NCI-H2171 (cell line): ENCODE measurements at places on chromosomes 11 and 22.

DNA sequence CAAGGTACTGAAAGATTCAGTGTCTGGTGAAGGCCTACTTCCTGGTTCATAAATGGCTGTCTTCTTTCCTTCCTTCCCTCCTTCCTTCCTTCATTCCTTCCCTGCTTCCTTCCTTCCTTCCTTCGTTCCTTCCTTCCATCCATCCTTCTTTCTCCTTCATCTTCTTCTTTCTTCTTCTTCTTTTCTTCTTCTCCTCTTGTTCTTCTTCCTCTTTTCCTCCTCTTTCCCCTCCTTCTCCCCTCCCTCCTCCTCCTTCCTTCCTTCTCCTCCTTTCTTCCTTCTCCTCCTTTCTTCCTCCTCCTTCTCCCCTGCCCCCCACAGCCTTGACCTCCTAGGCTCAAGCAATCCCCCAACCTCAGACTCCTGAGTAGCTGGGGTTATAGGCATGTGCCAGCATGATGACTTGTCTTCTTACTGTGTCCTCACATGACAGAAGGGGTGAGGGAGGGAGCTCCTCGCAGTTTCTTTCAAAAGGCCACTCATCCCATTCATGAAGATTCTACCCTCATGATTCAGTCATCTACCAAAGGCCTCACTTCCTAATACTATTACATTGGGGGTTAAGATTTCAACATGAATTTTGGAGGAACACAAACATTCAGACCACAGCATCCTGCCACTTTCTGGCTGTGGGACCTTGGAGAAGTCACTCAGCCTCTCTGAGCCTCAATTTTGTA lies 22.6 kb upstream of the CCDC134 start:
- no peak for DNase-seq

GRCh38 chr11:71103266-71103665 lies 149.1 kb downstream of the SHANK2 start:
- DNase-seq: no peak

- no peak for DNase-seq
Observed at GRCh38 chr11:9756461-9756860, 92.6 kb downstream of the SWAP70 start.

GRCh38 chr11:100889758-100890157 lies 202.7 kb downstream of the ARHGAP42 start:
- DNase-seq: no peak

DNA sequence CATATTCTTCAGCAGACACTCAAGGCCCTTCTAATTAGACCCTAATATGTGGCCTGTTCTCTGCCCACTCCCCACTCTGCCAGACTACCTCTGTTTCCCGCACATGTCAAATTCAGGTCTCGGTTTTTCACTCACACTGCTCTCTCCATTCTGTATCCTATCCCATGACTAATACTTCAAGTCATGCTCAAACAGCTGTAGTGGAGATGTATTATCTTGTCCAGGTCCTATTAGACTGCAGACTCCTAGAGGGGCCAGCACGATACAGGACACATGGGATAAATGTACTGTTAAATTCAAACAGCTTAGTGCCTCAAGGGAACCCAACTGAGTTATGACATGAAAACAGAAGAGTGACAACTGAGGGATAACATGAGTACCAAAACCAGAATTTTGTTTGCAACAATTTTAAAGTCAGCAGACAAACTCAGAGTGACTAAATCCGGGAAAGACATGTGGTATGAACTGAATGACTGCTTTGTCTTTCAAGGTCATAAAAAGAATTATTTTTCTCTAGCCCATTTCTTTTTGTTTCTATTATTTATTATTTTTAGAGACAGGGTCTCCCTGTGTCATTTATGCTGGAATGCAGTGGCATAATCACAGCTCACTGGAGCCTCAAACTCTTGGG lies 20.5 kb downstream of the ATP6V1E1 start:
- no peak for DNase-seq

- DNase-seq: no peak
Observed at GRCh38 chr11:34169686-34170085, 64.3 kb downstream of the NAT10 start.

- no peak for DNase-seq
Observed at GRCh38 chr22:37427711-37428635, 694 bp upstream of the ELFN2 start.

- no peak for DNase-seq
Observed at GRCh38 chr11:82858133-82858532, 42.1 kb downstream of the PRCP start.

GRCh38 chr22:23237841-23238240 lies 57.5 kb downstream of the BCR start:
- no peak for DNase-seq

DNA sequence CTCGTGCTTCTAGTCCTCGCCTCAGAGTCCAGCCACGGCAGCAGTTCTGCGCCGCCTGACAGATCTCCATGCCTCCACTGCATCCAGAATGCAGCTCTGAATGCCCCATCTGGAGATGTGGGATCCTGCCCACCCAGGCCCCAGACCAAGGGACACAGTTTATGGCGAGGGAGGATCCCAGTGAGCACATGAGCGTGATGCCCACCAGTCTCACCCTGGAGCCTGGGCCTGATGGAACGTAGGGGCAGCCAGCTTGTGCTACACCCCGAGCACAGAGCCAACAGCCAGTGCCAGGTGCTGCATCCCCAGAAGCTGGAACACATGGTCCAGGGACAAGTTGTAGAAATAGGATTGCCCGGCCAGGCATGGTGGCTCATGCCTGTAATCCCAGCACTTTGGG lies 10.4 kb downstream of the IGLL1 start:
- no peak for DNase-seq

DNA sequence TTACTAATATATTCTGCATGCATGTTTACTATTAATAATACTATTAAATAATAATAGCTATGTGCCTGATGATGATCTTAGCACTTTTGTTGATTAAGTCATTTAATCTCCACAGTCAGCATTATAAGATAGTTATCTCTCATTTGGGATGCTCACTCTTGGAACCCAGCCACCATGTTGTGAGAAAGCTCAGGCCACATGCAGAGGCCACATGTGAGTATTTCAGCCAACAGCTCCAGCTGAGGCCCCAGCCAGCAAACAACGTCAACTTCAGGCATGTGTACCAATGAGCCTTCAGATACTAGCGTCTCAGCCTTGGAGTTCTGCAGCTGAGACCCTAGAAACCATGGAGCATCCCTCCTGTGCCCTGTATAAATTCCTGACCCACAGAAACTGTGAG lies 798.1 kb upstream of the LRRC4C start:
- DNase-seq: no peak

DNA sequence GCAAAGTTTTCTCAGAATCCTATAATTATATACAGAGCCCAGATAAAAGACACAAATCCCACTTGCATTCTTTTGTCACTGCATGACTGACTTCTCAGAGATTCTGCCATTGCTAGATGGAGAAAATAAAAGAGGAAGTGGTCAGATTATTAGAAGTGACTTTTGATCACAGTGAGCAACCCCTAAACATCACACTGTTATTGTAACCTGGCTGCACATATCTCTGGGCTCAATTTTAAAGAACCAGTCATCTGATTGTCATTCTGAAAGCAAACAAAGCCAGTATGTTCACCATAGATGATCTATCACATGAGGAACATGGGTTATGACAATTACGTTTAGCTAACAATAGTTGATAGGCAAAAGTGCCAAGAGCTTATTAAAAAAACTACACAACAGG lies 47.8 kb downstream of the COPB1 start:
- no peak for DNase-seq

GRCh38 chr11:12539572-12539971 lies 134.6 kb upstream of the TEAD1 start:
- no peak for DNase-seq

- DNase-seq: no peak
Observed at GRCh38 chr11:20762980-20763379, 93.6 kb downstream of the NELL1 start.

DNA sequence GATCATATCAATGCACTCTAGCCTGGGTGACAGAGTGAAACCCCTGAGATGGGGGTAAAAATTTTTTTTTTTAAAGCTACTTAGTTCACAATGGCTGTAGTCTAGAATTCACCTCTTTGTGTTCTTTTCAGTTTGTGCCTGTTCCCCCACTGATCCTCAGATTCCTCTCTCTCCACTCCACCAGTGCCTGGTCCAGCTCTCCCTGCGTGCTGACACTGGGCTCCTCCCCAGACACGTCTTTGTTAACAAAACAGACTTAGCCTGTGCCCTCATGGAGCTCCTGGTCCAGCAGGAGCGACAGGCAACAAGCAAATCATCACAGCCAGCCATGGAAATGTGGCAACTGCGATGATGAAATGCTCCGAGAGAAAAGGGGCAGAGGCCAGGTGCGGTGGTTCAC lies 34.0 kb downstream of the IFT27 start:
- no peak for DNase-seq

DNA sequence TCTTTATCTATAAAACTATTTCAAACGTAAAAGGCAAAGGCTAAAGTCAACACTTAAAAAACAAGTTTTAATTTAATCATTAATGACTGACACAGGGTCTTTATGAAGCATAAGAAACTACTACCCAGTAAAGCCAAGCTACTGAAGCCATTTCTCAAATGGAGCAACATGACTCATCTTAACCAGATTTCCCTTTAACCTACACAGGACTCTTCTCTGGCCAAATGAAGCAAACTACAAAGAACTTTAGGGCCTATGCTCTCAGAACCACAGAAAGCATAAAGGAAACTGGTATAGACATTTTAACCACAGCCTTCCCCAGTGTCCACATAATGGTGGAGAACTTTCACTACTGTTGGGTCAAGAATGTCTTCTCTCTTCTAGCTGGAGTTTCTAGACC lies 34.7 kb downstream of the ALG9 start:
- DNase-seq: no peak

DNA sequence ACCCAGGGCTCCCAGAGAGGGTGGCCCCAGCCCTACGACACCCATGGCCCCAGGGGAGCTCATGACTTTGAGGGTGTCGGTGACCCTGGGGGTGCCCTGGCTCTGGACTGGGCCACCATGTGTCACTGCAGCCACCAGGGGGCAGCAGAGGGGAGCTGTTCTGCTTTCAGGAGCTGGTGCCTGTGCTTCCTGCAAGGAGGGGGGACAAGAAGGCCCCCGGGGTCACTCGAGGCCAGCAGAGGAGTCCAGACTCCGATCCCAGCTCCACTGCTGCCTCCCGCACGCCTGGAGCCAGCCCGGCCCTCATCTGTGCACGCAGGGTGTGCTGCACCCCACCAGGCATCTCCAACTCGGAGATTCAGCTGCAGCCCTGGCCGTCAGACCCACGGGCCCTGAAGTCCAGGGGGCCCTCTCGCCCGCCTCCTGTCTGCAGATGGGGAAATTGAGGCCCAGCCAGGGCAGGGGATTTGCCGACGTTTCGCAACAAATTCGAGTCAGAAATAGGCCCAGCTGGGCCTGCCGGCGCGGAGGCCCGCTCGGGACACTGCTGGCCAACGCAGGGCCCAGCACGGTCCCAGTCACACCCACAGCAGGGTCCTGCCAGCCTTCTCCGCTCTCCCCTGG lies 29.5 kb upstream of the WNT7B start:
- DNase-seq: peak; percentile 69

DNA sequence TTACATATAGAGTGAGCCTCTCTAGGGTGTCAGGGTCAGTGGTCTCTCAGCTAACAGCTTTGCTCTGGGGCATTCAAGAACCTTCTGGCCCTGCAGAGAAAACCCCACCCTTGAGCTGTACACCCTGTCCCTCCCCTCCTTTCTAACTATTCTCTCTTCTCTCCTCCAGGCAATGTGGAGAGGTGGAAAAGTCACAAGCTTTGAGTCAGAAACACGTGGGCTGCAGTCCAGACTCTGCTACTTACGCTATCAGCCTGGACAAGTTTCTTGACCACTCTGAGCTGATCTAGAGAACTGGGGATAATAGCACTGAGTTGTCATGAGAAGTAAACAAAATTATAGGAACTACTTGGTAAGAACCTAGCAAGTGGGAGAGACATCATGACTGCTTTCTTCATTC lies 10.7 kb upstream of the FAM83F start:
- no peak for DNase-seq

GRCh38 chr22:18085188-18085587 lies 7.4 kb downstream of the PEX26 start:
- no peak for DNase-seq

- DNase-seq: no peak
Observed at GRCh38 chr11:2812371-2812991, 73.1 kb downstream of the CDKN1C start.

GRCh38 chr11:78594814-78595213 lies 20.1 kb upstream of the NARS2 start:
- no peak for DNase-seq

DNA sequence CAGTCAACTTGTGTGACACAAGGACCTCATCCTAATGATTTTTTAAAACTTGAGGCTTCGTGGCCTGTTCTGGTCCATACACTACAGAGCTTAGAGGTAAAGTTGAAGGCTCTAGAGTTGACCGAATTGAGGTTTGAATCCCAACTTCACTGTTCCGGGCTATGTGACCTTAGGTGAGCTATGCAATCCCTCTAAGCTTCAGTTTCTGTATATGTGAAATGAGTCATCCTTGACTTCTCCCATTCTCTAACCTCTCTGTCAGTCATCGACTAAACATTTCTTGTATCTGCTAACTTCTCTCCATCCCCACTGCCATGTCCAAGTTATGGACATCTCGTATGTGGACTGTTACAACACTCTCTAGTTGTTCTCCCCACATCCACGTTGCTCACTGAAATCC lies 178.2 kb upstream of the TMEM45B start:
- DNase-seq: no peak

DNA sequence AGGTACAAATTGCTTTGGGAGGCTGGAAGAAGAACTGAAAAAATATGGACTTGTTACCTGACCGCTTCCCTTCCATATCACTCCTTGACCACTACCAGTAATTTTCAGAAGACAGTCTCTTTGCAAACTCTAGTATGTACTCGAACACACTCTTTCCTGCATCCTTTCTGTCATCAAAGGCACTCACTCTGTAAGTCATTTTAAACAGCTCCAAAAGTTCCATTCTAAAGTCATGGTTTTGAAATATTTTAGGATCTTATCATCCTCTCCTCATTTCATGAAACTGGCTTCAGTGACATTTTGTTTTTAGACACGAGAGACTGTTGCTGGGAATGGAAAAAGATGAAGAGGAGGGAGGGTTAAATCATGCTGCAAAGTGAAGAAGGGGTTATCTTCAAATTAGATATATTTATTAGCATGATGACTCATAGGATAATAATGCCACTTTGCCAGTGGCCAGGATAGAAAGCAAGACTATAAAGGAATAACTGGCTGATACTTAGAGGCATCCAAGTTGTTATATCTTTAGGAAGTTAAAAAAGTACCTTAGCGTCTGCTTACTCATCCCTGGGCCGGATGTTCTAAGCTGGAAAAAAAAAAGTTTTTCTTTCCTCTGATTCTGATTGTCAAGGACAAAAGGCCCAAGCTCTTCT lies 549.3 kb downstream of the METTL15 start:
- no peak for DNase-seq

DNA sequence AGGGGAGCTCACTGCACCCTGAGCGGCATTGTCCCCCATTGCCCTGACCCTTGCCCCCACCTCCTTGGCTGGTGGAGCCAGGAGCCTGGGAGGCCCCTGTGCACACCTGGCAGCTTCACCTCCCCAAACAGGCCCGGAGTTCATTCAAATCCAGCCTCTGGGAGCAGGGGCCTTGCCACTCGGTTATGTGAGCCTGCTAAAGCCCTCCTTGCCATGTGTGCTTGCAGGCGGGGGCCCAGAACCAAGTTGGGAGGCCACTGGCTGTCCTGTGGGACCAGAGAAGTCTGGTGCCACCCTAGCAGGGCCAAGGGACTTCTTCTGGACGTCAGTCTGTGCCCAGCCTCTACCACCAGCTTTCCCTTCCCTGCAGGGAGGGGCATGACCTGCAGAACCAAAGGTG lies 48.9 kb downstream of the NFAM1 start:
- DNase-seq: no peak
